Left kidney (tissue), 8 donors: ENCODE measurements at places on chromosomes 12 and 14.

DNA sequence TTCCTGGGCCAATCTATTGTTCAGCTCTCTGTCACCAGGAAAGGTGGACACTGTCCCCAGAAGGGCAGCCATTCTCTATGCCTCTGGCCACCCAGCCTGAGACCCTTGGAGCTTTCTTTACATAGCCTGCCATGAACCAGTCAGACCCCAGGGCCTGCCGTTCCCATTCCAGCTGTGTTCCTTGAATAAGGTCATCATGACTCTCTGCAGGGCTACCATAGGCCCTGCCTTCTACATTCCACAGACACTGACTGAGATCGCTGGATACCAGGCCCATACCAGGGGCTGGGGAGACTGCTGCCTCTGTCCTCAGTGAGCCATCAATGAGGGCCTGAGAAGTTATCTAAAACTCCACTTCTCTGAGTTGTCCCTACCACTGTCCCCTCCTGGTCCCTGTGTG is 75.5 kb downstream of the SYNE3 start:
- DNase-seq = no peak

- DNase-seq = peak; percentile 32
Observed at GRCh38 chr12:14664434-14665023, 31.9 kb downstream of the GUCY2C start.

GRCh38 chr12:59084511-59085375 is 164.4 kb upstream of the LRIG3 start:
- peak; percentile 62 for DNase-seq

DNA sequence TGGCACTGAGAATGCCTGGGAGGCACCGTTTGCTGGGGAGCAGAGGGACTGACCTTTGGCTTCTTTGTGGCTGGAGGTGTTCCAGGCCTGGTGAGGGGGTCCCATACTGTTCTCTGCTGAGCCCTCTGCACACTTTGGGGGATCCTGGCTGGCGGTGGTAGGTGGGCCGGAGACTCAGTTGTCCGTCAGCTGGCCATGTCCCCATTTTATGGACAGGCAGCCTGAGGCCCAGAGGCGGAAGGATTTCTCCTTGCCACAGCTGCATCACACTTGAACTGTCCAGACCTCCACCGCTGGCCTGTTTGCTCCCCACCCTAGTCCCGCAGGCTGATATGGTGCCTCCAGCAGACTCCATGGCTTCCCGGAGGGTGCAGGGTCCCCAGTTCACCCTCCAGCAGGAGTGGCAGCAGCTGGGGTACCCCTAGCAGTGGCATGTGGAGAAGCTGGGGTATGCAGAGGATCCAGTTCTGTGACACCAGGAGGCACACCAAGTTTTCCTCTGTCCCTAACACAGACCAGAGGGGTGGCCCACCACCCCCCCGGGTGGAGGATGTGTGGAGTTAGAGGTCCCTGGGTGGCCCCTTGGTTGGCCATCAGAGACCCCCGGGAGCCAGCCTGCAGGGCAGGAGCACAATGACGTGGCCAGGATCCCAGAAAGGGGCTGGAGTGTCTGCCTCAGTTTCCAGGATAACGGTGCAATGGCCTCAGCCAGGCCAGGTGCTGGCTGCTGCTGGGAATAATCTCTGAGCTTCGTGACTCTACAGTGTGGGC is 14.8 kb downstream of the SLC25A29 start:
- no peak for DNase-seq

DNA sequence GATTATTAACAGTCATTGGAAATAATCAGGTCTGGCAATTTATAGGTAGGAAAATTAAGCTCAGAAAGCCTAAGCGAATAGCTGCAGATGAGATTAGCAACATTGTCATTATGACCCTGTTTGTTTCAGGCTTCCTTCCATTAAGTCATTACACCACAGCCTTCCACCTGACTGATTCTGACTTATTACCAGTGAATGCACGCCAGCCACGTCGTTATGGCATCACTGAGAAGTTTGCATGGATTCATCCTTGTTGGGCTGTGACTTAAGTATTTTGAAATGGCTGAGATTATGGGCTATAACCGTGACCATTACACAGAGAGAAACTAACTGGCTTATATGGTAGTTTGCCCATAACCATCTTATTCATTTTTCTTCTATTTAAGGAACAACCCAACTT is 18.6 kb downstream of the RASSF8 start:
- DNase-seq = no peak

DNA sequence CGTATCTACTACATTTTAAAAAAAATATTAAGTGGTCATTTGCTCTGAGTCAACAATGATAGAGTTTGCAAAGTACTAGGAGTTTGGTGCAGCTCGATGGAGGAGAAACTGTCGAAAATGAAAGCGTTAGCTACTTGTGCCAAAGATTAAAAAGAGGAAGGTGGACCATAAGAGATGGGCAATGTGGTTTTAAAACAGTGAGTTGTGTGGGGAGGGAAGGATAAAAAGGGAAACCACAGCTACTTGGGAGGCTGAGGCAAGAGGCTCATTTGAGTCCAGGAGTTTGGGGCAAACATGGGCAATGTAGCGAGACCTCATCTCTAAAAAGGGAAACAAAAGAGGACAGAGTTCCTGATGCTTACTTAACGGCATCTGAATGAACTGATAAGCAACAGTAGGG is 18.2 kb upstream of the STRAP start:
- no peak for DNase-seq

- no peak for DNase-seq
Observed at GRCh38 chr12:64400041-64400440, 4.2 kb upstream of the XPOT start.

DNA sequence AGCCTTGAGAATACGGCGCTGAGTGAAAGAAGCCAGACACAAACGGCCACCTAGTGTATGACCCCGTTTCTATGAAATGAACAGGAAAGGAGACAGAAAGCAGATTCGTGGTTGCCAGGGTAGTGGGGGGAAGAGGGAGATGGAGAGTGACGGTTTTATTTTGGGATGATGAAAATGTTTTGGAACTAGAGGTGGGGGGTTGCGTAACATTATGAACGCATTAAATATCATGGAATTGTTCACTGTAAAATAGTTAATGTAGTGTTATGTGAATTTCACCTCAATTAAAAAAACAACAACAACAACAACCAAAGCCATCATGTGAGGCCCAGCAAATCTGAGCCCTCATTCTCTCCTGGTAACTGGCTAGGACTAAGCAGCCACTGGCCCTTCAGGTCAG is 3.3 kb upstream of the PIWIL1 start:
- no peak for DNase-seq

GRCh38 chr12:127381681-127382080 is 885.3 kb upstream of the TMEM132C start:
- no peak for DNase-seq

GRCh38 chr14:76352639-76353281 is 23.2 kb upstream of the ESRRB start:
- DNase-seq = peak; percentile 66

DNA sequence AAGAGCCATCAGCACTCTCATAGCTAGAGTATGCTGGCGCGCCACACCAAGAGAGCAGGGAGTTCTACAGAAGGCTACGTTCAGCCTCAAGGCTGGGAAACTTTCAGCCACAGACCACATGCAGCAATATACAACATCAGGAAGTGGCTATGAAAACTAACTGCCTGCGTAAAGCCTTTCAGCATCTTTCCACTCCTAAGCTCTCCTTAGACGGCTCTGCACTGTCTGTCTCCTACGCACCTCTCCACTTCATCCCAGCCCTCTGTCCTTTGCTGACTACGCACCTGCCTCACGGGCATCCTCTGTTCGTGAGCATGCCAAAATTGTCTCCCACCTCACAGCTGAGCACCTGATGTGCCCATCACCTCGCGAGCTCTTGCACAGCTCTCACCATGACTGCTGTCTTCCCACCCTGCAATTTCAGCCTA is 9.7 kb downstream of the MPHOSPH9 start:
- no peak for DNase-seq

GRCh38 chr12:3536096-3536875 is 45.3 kb downstream of the PRMT8 start:
- no peak for DNase-seq

GRCh38 chr12:75937486-75937885 is 94.1 kb downstream of the PHLDA1 start:
- DNase-seq = no peak

DNA sequence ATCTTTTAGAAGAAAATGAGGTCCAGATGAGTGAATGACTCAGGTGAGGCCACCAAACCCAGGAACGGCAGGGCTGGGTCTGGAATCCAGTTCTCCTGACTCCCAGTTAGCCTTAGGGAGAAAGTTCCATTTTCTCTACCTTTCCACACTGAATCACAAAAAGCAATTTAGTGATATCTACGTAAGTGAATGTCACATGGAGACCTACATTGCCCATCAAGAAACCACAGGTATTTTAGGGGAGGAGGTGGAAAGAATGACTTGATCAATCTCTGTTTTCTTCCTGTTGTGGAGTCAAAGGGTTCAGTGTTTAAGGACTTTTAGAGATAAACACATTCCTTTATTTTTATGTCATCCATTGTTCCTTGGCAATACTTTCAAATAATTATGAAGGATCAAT is 106.9 kb upstream of the PTPRB start:
- DNase-seq = no peak

DNA sequence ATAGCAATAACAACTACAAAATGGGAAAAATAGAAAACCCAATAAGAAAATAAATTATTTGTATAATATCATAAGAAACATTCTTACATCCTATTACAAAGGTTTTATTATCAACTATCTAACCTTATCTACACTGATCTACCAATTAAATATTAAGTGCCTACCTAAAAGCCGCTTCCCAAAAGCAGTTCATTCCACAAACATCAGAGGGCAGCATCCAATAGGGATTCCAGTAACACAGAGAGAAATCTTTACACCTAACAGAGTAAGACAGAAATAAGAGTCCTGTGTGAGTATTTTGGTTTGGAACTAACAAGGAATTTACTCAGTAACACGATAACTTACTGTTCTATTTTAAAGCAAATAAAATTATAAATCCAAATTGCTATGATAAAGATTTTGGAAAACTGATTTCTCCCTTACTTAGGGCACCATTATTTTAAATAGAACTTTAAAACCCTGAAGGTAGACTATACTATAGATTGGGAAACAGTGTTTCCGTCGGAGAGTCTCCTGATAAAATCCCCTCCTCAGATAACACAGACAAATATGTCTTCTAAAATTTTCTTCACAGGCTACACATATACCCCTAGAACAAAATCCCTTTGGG is 15.0 kb downstream of the GXYLT1 start:
- DNase-seq = peak; percentile 77

DNA sequence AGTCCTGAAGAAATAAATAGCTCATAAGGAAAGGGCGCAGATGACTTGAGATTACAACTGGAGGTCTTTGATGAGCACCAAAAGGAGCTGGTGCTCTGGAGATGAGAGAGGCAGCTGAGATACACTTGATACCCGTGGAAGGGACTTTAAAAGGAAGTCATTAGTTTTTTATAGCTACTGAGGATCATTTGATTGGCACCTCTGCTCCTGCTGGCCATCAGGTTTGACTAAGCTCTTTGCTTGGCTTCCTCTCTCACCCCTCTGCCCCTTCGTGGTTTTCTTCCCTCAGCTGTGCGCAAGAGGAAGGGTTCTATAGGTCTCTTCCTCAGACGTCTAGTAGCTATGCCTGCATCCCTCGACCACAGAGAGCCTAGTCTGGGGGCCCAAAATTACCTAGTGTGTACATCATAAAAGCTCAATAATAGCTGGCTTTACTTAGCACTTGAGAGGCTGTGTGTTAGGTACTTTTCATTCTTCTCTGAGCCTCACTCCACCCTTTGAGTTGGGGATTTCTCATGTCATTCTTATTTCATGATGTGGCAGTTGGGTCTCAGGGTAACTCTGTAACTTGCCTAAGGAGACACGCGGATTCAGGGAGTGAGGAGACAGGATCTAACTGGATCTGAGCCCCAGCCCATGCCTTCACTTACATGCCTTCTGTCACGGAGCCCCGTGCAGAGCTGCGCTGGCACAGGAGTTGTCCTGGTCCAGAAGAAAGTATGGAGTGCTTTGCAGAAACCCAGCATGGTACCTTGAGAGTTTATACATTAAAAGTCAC is 68.4 kb upstream of the ASPG start:
- no peak for DNase-seq

DNA sequence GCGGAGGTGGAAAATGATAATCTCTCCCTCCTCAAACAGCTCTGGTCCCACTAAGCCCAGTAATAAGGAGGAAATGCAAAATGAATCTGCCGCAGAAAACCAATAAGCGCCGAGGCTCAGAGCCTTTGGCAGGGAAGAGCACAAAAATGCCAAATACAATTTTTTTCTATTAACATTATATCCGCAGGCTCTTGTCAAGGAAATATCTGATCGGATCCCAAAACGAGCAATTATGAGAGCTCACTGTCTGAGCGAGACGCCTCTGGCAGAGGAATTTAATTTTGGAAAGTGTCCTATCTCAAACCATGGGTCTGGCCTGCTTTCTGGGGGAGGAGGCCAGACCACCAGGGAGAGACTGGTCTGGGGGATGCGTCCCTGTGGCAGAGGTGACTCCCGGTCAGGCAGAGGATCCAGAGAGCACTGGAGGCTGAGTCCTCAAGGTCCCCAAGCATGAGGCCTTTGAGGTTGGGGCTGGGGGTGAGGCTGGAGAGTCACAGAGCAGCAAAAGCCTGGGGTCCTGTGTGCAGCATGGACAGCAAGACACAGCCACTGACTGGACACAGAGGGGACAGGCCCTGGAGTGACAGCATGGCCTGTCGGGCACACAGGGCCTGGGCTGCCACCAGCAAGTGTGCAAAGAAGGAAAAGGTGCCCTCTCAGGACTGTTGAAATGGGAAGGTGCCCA is 342.8 kb upstream of the SFSWAP start:
- DNase-seq = no peak

DNA sequence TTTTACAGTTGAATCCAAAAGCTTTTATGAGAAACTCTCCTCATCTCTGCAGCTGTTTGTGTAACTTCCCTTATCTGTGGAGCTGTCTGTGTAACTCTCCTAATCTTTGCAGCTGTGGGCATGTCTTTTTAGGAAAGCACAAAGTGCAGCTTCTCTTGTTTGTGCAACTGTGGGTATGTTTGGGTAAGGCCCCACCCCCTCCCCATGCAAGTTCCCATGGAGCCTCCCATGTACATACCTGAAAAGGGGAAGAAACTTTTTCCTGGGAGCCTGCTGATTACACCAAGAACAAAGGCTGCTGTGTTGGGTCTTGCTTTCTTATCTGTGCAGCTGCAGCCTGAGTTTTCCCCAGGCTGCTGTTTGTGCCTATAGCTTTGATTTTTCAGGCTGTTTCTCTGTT is 42.7 kb upstream of the CDKN3 start:
- no peak for DNase-seq

DNA sequence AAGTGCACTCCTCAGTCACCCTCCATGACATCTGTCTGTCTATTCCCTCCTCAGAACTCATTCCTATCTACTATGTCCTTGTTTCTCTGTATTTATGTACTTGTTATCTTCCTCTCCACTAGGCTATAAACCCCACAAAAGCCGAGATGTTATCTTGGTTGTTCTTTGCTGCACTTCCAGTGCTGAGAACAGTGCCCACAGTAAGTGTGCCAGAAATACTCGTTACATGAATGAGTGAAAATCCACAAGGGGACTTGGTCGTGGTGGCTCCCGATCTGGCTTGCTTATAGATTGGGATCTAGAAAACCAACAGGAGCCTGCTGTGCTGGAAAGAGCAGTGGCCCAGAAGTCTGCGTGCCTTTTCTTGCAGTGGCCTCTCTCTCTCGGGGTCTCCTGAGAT is 111.9 kb upstream of the PRMT8 start:
- no peak for DNase-seq

GRCh38 chr12:21913823-21914222 is 27.4 kb downstream of the ABCC9 start:
- DNase-seq = no peak

GRCh38 chr14:100393906-100394732 is 71.0 kb downstream of the SLC25A47 start:
- no peak for DNase-seq
